CD8-positive, alpha-beta memory T cell (primary cell): ENCODE measurements at places on chromosomes 5 and 9. TPM values are rescaled to one million over a fixed set of nuclear protein-coding genes. Genes with fewer than 3 reads are reported as not detected.

EGFL7 gene
- 0.61 TPM for total RNA-seq

RPS14 gene
- 2,924 TPM for total RNA-seq

GRCh38 chr5:82129723-82130285 is 148.3 kb downstream of the RPS23 start:
- no peak overlapping the region for H3K4me3 ChIP-seq
- no peak overlapping the region for H3K27ac ChIP-seq
- H3K4me1 ChIP-seq, result no peaks in the 10 kb centered on the region
- DNase-seq, result no peak
- no peaks in the 10 kb centered on the region for H3K36me3 ChIP-seq

- H3K36me3 ChIP-seq, result no peaks in the 10 kb centered on the region
- H3K4me3 ChIP-seq, result no peak overlapping the region
- no peak overlapping the region for H3K27ac ChIP-seq
Observed at GRCh38 chr5:151002250-151002649, 18.1 kb upstream of the GPX3 start.

DNA sequence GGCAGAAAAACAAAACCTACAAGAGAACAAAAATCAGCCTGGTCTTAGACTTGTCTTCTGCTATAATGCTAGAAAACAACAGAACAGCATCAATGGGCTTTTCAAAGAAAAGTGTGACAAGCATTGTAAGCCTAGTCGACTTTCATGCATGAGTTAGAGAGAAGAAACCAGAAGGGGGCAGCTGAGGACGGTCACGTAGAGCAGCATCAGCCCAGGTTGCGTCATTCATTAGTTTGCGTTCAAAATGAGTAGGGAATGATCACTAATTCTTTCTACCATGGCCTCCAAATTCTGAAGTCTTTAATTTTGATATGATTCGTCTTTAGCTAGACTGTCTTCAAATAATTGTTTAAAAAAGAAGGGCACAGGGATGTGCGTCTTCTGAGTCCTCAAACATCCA is 4.7 kb upstream of the ISCA1 start:
- no peak overlapping the region for H3K27ac ChIP-seq
- H3K4me1 ChIP-seq, result peaks cover 7% of the 10 kb centered on the region
- H3K27me3 ChIP-seq, result no peaks in the 10 kb centered on the region
- DNase-seq, result no peak
- no peaks in the 10 kb centered on the region for H3K36me3 ChIP-seq
